COLO829 (cell line): ENCODE measurements at places on chromosomes 13 and 19.

GRCh38 chr13:21458451-21458812, 671 bp downstream of the ZDHHC20 start:
- DNase-seq = peak; percentile 26

DNA sequence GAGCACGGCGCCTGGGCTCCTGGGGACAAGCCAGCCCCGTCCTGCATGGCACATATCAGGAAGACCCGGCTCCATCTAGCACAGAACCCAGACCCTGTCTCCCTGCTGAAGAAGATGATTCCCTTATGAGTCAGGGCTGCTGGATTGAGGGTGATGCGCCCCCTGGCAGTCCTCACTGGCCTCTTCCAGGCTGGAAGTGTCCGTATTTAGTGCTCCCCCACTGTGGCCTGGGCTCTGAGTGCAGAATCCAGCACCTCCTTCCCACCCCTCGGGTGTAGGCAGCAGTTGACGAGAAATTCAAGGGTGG, 14.9 kb downstream of the COMP start:
- DNase-seq = no peak

DNA sequence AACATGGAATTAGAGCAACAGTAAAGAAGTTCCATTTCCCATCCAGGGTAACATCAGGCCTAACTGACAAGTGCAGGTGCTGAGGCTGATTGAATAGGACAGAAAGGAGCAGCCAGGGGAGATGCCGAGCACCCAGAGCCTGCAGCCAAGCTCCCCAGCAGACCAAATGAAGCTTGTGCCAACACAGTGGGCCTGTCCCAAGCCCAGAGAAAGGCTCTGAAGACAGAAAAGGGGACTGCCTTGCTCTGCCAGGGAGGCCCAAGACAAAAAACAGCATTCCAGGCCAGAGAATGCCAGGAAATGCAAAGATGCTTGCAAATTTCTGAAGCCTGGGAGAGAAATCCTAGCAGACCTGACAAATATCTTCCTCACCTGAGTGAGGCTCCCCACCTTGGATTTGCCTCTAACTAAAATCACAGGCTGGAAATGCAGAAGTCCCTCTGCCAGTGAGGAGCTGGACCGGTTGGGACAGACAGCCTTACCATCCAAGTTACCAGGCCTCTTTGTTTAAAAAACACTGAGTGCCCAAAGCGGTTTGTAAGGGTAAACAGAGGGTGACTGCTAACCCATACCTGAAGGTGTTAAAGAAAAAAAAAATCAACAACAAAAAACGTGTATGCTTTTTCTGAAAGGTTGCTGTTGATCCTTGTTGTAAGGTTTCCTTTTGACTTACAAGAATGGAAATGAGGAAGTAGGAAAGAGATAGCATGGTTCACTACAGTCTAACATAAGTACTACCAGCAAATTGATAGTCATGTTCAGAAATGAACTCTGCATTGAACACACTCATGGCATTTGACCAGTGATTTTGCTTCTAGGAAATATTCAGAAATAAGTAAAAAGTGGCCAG, 11.8 kb upstream of the HMGB1 start:
- DNase-seq = no peak

DNA sequence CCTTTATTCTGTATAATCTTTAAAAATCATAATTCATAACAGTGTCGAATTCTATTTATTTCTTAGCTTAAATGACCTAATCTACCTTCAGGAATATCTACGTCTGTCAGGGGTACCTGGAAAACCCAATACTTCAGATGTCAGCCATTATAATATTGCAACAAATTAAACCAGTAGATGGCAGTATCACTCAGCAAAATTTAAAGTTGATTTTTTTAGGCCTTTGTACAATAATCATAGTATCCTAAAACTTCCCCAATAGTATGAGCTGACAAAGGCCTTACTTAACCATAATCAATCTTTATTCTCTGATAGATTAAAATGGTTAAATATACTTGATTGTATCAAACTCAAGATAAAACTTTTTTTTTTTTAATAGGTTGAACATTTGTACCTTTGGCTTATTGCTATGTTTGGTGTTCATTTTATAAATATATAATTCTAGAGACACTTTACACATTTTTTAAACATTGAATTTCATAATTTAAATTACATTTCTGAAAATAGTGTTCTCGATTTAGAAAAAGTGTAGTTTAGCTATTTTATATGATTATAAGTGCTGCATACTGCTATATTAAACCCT, 830.2 kb upstream of the SPRY2 start:
- peak; percentile 8 for DNase-seq

DNA sequence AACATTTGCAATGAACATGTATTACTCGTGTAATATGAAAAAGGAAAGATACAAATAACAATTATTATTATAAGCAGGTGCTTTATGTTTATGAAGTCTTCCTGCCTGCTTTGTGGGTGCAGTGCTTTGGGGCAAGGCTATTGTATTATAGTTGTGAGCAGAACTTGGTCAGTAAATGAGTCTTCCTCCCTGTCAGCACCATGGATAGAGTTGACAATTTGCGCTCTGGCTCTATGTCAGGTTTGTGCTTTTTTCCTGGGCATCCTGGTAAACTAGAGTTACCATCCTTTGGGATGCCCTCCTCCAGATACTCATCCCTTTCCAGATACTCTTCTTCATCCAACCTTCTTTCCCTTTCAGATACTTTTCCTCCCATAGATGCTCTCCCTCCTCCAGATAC, 19.6 kb downstream of the ERICH6B start:
- DNase-seq = no peak

GRCh38 chr19:39270036-39270871, 2.1 kb downstream of the IFNL2 start:
- DNase-seq = no peak

DNA sequence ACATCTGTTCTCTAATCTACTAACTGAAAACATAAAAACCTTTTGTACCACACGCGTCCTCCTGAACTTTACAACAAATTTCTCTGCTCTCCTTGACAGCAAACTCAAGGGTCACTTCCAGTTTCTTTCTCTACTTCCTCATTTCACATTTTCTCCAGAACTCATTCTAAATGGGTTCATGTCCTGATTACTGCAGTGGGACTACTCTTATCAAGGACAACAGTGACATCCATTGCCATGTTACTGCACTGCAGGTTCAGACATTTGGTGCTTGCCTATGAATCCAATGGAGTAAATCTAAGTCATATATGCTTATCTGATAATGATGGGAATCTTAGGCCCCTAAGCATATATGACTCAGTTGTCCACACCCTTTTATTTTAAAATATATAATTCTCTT, 35.3 kb downstream of the FPR3 start:
- no peak for DNase-seq

- no peak for DNase-seq
Measured at GRCh38 chr13:99041788-99042187, 63.9 kb upstream of the DOCK9 start.

DNA sequence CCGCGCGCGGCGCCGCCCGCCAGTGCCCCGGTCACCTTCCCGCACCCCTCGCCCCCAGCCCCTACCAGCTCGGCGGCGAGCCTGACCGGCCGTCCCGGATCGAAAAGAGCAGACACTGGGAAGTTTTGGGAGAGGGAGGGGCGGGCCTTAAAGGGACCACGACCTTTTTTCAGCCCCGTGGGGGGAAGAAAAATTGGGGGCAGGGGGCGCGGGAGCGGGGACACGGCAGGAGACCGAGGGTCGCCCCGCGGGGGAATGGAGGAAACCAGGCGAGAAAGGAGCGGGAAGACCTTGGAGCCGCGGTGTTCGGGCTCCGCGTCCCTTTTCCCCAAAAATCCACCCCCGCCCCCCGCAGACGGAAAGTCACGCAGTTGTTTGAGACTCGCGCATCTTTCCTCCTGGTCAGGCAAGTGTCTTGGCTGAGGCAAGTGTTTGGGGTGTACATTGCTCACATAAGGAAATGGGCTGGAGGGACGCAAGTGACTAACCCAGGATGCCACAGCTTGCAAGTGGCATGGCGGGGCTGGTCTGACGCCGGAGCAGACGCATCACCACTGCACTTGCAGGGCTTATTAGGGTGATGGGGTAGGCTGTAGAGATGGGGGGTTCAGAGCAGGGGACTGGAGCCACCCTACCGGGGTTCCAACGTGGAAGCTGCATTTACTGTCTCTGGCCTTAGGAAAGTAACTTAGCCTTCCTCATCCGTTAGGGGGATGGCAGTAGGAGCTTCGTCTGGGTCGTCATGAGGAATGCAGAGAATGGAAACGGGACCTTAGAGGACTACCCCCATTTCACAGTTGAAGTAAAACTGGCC, 2.7 kb upstream of the HNRNPL start:
- DNase-seq = no peak

DNA sequence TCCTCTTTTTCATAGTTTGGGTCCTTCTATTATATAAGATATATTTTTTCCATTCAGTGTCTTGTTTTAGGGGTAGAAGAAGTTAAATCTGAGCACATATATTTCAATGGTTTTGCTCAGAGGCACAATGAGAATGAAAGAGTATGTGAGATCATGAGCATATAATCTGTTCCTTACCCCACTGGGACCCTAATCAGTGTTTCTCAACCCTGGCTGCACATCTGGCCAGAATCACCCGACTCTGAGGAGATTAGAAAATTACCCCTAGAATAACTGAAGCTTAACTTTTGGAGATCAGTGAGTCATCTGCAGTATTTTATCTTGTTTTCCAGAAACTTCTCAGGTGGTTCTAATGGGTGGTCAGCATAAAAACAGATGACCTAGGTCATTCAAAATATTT, 782 bp downstream of the CYSLTR2 start:
- DNase-seq = no peak

- no peak for DNase-seq
Measured at GRCh38 chr13:20882206-20882605, 20.3 kb downstream of the XPO4 start.

DNA sequence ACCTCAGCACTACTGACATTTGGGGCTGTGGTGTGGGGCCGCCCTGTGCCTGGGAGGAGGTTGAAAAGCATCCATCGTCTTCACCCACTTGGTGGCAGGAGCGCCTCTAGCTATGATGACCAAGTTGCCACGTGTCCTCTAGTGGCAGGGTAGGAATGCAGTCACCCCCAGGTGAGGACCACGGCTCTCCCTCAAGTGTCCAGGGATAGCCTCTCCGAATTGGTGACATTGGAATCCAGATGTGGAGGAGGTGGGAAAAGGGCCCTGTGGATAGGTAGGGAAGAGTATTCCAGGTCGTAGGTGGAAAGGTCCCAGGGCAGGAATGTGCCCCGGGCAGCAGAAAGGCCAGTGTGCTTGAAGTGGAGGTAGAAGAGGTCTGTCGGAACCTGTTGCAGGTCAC, 37.6 kb downstream of the ARHGEF18 start:
- no peak for DNase-seq
